ENCODE measurements at places on chromosomes 3 and 15.

- no peak for DNase-seq
These were observed 40.9 kb downstream of the SEMA3G start for GRCh38 chr3:52403955-52404354.

- DNase-seq, result no peak
These were observed 413.6 kb downstream of the ROBO1 start for GRCh38 chr3:79354179-79354688.

DNA sequence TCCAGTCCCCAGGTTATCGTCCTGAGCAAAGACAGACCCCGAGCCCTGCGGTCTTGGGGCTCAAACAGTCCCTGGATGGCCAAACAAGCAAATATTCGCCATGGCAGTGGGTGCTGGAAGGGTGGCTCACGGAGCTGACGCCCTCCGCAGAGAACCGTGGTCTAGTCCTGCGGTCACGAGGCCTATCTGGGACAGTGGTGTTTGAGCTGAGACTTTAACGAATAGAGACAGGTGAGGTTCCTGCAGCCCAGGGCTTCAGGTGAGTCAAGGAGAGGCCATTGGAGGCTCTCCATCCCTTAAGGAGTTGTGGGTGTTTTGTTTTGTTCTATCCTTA is 399 bp upstream of the SUCLG2 start:
- DNase-seq, result no peak

DNA sequence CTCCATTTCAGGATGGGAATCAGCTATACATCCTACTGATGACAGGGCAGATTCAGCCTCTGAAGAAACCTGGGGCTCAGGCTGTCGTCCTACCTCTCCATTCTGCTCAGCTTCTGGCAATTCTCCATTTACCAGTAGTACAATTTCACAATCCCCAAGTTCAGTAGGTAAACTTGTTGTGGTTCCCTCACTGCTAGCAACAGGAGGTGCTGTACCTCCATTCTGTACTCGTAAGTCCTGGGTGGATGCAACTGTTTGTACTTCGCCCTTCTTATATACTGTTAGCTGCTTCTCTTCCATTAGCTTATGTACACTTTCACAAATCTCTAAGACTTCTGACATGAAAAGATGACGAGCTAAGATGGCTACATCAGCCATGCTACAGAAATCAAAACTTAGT is 11.6 kb downstream of the ZBTB11 start:
- DNase-seq, result no peak

- DNase-seq, result peak; percentile 52
These were observed 101.1 kb upstream of the ICE2 start for GRCh38 chr15:60580073-60580472.

All from epithelial cell of prostate (primary cell).